A549 treated with Hydrocortisone at 1 μM for 4 hours (cell line): ENCODE measurements at places on chromosomes 3 and 15. TPM values are rescaled to one million over a fixed set of nuclear protein-coding genes. Genes with fewer than 3 reads are reported as not detected.

TEX55 gene
- not detected in 5 replicates for total RNA-seq

LRRC31 gene
- not detected in 5 replicates for total RNA-seq

EBLN2 gene
- total RNA-seq = 0.23 to 0.63 TPM (median 0.39 TPM) in 5 replicates

P2RY1 gene
- 0.47 to 0.60 TPM (median 0.50 TPM) in 5 replicates for total RNA-seq

FAM3D gene
- total RNA-seq = not detected in 5 replicates

TNNC1 gene
- 0.63 to 1.4 TPM (median 1.2 TPM) in 5 replicates for total RNA-seq

ALDH1A3 gene
- total RNA-seq = 14.5 to 24.0 TPM (median 16.4 TPM) in 5 replicates

KNG1 gene
- 0.06 TPM in 1 of 5 replicates, not detected in the others for total RNA-seq

FEZF2 gene
- total RNA-seq = not detected in 5 replicates

FAM174B gene
- total RNA-seq = 7.0 to 9.3 TPM (median 8.0 TPM) in 5 replicates

TRA2B gene
- total RNA-seq = 160 to 198 TPM (median 169 TPM) in 5 replicates

ACOX2 gene
- total RNA-seq = 6.0 to 9.8 TPM (median 8.0 TPM) in 5 replicates

TUBGCP4 gene
- total RNA-seq = 4.7 to 6.8 TPM (median 6.0 TPM) in 5 replicates

ONECUT1 gene
- total RNA-seq = 0.11 to 0.36 TPM (median 0.26 TPM) in 5 replicates

CPA3 gene
- not detected in 5 replicates for total RNA-seq

CCDC13 gene
- 0.30 to 0.54 TPM (median 0.35 TPM) in 5 replicates for total RNA-seq

CA12 gene
- 166 to 192 TPM (median 183 TPM) in 5 replicates for total RNA-seq

PARP9 gene
- total RNA-seq = 5.1 to 7.0 TPM (median 5.8 TPM) in 5 replicates

CDC25A gene
- total RNA-seq = 8.5 to 10.3 TPM (median 9.3 TPM) in 5 replicates

HCLS1 gene
- total RNA-seq = 0.07 to 0.16 TPM (median 0.11 TPM) in 4 of 5 replicates, not detected in the other

PRR20G gene
- total RNA-seq = 0.91 to 2.4 TPM (median 1.9 TPM) in 5 replicates
